ENCODE measurements at places on chromosomes 7 and 10.
A peak's percentile ranks its signal among the peaks of the same experiment; 100 is the strongest.

DNA sequence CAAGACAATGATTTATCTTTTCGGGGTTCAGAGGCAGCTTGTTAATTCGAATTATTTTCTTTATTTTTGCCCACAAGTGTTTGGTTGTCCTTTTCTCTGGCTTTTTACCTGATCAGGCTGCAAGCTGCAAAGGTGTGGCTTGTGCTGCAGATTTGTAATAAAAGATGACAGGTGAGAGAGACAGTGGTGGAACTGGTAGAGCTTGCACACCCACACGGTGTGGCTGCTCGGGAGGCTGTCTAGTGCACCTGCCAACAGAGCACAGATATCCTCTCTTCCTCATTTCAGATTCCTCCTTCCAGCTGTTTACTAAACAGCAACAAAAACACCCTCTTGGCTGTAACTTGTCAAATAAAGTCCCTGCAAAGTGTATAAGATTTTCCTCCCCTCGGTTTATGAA lies 9.2 kb downstream of the GJD4 start:
- no peak for DNase-seq

GRCh38 chr7:50660040-50660829 lies 95.0 kb upstream of the DDC start:
- DNase-seq, result no peak

DNA sequence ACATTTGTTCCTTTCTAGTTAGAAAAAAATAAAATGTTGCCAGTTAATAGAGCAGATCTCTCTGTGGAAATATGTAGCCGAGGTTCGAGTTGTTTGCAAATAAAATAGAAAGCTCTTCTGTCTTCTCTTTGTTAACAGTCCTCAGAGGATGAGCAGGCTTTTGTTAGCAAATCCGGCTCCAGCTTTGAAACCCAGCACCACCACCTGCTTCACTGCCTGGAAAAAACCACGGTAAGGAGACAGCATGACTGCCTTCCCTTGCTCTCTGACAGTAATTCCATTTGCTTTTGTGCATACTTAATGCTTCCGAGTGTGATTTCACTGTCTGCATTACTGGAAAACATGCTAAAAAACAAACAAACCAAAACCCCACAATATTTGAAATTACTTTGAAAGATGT lies 115.6 kb downstream of the TSPAN12 start:
- no peak for DNase-seq

DNA sequence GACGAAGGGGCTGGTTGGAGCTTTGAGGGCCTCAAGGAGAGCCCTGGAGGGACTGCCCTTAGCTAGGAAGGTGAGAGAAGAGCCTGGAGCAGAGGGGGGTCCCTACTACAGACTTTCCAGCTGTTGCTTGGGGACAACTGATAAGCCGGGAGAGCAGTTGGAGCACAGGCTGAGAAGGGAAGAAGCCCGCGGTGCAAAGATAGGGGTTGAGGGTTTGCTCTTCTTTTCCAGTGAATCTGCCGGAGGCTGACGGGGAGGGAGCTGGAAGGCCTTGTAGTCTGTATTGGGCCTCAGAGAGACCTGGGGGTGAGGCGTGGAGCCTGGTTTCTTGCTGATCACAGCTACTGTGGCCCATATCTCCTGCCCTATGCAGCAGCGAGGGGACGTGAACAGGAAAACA lies 23.7 kb downstream of the CYP26A1 start:
- DNase-seq, result no peak

DNA sequence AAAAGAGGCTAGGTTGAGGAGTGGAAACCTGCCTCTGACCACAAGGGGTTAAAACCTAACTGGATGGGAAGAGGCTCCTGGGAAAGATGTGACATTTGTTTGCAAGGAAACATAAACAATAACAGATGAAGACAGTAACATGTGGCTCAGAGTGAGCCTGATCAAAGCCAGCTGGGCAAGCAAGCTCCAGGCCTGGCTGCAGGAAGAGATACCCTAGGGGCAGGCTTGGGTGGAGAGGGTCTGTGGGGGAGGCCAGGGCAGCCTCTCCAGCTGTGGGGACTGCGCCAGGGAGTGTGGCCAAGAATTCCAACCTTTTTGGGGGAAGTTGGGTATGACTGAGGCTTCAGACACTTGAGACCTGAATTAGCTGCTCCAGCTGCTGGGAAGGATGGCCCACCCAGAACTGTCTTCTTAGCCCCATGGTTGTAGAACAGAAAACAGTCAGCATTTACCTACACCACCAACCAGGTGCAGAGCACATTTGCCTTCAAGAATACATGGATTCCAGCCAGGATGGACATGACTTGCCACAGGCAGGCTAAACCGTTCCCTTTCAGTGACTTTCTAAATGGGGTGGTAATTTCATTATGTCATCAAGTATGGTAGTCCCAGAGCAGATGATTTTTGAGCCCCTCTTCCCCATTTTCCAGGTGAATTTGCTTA lies 10.4 kb upstream of the FAM170B start:
- DNase-seq, result no peak

- DNase-seq, result no peak
Observed at GRCh38 chr10:29917311-29917710, 142.1 kb downstream of the JCAD start.

- no peak for DNase-seq
Observed at GRCh38 chr7:117124591-117125220, 171.4 kb downstream of the ST7 start.

- no peak for DNase-seq
Observed at GRCh38 chr10:3563298-3563697, 221.7 kb downstream of the KLF6 start.

DNA sequence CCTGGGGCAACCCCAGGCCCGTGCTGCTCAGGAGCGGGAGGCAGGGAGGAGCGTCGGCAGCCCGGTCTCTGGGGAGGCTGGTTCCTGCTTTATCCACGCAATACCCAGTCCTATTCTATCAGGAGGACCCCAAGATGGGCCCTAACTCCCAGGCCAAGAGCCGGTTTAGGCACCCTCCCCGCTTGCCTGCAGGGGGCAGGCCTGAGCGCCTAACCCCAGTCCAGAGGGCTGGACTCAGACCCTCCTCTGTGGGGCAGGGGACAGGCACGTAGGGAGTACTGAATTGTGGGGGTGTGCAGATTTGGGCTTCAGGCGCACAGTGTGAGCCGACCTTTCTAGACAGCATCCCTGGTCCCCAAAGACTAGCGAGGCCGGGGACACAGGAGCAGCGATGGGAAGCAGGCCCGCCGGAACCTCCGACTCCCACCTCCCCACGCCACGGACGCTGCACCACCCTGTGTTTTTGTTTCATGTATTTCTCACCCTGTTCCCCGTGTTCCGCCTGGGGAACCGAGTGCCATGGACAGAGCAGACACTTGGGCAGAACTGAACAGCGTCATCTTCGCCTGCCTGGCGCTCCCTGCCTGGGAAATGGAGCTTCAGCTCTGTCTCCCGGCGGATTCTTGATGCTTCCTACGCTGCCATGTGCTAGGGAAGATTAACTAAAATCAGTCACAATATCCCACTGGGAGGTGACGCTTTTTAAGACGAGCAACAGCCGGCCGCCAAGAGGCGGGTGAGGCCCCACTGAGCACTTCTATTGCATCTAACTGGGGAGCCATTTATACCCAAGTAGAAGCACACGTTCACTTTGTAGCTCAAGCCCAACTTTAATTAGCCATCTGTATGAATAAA lies 5.3 kb downstream of the NUDT1 start:
- no peak for DNase-seq

- DNase-seq, result no peak
Observed at GRCh38 chr7:128221929-128222403, 19.1 kb upstream of the LEP start.

- DNase-seq, result no peak
Observed at GRCh38 chr10:3825244-3825643, 40.2 kb upstream of the KLF6 start.

DNA sequence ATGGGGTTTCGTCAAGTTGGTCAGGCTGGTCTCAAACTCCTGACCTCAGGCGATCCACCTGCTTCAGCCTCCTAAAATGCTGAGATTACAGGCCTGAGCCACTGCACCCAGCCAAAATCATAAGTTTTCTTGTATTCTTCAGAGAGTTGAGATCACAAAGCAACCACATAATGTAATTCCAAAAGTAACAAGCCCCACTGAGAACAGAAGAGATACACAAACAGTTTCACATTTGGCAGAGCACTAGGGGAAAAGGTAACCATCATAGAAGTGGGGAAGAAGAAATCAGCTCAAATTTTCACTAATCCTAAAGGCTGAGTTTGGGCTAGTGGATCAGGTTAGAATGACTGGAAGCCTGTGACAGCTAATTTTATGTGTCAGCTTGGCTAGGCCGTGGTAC lies 5.4 kb upstream of the CEP41 start:
- no peak for DNase-seq

- no peak for DNase-seq
Observed at GRCh38 chr7:96949766-96950165, 55.6 kb upstream of the DLX6 start.

DNA sequence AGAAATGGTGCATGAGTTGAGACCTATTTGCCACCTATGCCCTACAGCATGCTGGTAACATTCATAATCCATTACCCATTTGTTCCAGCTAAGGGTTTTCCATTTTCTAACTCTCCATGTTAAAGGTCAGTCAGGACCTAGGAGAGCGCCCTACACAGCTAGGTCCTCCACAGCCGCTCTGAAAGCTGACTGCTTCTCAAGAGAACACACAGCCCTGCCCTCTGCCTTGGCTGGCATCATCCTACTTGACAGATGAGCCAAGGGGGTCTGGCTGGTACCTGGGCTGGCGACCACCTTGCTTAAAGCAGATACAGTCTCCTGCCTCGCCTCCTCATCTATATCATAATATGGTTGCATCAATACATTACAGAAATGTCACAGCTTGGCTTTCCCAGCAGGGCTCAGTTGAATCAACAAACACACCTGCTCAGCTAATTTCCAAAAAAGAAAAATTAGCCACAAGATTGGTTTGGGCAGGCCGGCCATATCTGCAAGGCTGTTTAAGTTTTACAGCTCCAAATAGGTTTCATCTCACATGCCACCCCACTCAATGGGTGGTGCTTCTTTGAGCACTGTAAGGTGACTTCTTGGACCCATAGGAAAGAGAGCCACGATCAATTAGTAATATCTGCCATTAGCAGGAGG lies 17.3 kb downstream of the TLL2 start:
- no peak for DNase-seq

DNA sequence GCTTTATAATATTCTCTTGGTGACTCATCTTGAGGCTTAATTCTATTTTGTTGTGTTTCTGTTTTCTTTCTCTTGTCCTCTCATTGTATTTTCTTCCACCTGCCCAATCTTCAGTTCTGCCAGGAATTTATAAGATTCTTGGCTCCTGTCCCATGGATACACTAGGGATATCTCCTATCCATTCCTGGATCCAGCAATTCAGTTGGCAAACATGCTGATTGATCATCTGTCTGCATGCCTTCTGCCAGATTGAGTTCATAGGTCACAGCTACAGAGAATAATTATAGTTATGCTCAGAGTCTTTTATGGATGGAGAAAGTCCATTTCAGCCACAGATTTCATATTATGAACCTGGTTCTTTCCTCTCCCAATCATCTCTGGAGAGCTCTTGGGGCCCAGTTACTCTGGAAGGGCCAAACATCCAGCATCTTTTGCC lies 140.4 kb upstream of the MAGI2 start:
- DNase-seq, result no peak

DNA sequence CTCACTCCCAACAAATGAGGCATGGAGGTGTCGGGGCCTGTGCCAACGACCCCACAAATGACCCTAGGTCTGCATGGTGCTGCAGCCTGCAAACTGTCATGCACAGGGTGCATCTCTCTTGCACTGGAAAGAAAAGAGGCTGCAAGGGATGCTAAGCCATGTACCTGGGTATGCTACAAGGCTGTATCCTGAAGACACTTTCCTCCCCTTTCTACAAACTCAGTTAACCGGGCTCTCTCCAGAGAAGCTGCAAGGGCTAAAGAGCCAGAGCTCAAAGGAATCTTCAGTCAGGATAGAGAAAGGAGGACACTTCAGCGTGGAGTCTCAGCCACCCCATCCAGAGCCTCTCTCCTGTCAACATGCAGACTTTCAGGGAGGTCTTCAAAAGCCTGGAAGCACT lies 449.0 kb downstream of the GRID1 start:
- DNase-seq, result no peak

GRCh38 chr7:11327633-11328032 lies 354.0 kb downstream of the PHF14 start:
- DNase-seq, result no peak

DNA sequence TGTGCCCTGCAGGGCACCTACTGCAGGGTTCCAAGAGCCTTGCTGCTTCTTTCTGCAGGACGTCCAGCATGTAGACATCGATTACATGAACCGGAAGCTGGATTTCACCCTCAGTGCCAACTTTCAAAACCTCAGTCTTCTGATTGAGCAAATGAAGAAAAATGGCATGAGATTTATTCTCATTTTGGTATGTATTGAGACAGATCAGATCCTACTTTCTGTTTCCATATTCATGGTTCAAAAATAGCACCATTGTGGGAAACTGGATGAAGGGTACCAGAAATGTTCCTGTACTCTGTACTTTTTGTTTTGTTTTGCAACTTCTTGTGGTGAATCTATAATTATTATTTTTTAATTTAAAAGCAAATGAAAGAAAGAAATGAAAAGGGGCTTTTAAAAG lies 64.1 kb downstream of the MGAM2 start:
- no peak for DNase-seq

DNA sequence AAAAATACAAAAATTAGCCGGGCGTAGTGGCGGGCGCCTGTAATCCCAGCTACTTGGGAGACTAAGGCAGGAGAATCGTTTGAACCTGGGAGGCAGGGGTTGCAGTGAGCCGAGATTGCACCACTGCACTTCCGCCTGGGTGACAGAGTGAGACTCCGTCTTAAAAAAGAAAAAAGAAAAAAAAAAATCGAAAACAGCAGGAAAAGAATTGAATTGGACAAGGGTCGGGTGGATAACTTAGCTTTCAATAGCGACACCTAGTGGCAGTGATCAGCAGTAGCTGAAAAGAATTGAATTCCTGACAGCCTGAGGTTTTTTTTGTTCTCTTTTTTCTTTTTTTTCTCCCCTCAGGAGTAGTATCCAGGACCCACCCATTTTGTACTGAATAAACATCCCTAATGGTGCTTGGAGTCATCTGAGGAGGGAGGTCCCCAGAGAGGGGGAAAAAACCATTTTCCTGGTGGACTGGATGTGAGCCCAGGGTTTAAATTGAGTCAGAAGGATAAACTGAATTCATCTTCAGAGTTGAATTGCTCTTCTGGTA lies 55.1 kb downstream of the CYCS start:
- peak; percentile 22 for DNase-seq

DNA sequence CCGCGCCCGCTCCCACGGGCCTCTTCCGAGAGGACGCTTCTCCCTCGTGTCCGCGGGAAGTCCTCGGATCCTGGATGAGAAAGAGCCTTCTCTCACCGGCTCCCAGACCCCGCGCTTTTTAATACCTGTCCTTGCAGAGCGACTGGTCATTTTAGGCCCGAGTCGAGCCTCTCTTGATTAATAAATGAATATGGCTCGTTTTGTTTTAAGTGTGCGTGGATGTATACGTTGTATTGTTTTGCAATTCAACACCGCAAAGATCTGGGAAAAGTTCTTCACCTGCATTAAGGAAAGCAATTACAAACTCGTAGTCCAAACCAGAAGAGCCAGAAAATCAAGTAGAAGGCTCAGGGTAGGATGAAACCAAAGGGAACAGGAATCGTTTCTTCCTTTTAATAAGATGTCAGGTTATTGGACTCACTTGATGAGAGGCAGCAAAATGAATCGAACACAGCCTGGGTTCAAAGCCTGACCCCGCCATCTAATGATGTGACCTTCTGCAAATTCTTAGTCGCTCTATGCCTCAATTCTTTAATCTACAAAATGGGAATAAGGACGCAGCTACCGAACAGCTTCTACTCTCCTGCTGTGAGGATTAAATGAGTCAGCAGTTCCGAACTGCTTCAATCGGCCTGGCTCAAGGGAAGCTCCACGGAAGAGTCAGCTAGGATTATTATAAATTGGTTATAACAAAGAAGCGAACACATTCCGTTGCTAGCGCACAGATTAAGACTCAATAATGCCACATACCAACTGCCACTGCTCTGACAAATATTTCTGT lies 277.8 kb upstream of the NEBL start:
- no peak for DNase-seq

Data from activated naive CD8-positive, alpha-beta T cell treated with anti-CD3 and anti-CD28 coated beads, Interleukin-2, amount 50 U/mL, for 16 hours (primary cell).